Transverse colon (tissue), 4 donors: ENCODE measurements at places on chromosomes 3 and 15. TPM values are rescaled to one million over a fixed set of nuclear protein-coding genes. Genes with fewer than 3 reads are reported as not detected.

GRCh38 chr3:194988495-194989165 is 282.3 kb downstream of the XXYLT1 start:
- DNase-seq: no peak

HYAL1 gene
- total RNA-seq: 3.8 TPM

CHRM5 gene
- not detected for total RNA-seq

COPG1 gene
- total RNA-seq: 149 TPM

FMN1 gene
- 32.6 TPM for total RNA-seq

CELF6 gene
- 1.5 TPM for total RNA-seq

GRCh38 chr3:57078635-57079473 is 18.4 kb downstream of the SPATA12 start:
- peak; percentile 54 for DNase-seq

STAC gene
- 1.3 TPM for total RNA-seq

GRCh38 chr15:67646847-67647246 is 104.3 kb downstream of the MAP2K5 start:
- no peak for DNase-seq

GOLGA6L7 gene
- not detected for total RNA-seq

GRCh38 chr3:144921710-144922109 is 950.1 kb downstream of the DIPK2A start:
- DNase-seq: no peak

SCG5 gene
- total RNA-seq: 5.2 TPM

GRCh38 chr3:87167628-87168456 is 59.3 kb upstream of the CHMP2B start:
- no peak for DNase-seq

- DNase-seq: no peak
Observed at GRCh38 chr3:41064526-41064925, 134.8 kb upstream of the CTNNB1 start.

DNA sequence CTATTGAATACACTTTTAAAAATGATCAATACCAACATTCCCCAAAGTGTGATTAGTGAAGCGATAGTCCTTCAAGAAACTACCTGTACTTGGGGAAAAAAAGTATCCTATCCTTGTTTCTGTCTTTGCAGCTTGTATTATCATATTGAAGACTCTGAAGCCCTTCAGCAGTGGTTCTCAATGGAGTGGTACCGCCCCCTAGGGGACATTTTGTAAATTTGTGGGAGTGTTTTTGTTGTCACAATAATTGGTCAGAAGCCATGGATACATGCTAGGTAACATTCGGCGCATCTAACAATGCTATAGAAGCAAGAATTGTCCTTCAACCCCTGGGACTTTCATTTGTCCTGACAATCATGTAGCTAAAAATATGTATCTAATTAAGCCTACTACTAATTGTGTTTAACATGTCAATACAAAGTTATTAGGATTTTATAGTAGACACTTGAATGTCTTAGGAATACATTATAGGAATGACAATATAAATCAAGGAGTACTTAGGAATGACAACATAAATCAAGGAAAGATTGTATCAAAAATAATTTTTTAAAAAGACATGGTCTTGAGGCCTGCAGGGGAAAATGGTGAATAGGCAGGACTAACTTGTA is 53.7 kb downstream of the NMD3 start:
- peak; percentile 18 for DNase-seq

PARL gene
- 61.3 TPM for total RNA-seq

GRCh38 chr15:82986442-82986780 is 401 bp downstream of the RAMAC start:
- DNase-seq: no peak

RTP3 gene
- total RNA-seq: not detected

DNA sequence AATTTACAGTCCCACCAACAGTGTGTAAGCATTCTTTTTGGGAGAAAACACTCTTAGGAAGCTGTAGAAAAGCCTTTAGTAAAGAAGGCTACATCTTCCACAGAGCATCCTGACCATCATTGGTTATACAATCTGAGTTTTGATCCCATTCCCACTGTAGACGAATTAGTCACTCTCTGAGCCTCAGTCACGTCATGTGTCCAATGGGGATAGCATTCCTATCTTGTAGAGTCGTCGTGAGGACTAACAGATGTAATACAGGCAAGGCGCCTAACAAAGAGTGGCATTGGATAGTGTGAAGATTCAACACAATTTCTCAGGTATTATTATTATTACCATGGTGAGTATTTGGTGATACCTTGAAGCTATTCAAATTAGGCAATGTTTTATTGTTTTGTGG is 44.0 kb upstream of the ALDH1A3 start:
- no peak for DNase-seq

DNA sequence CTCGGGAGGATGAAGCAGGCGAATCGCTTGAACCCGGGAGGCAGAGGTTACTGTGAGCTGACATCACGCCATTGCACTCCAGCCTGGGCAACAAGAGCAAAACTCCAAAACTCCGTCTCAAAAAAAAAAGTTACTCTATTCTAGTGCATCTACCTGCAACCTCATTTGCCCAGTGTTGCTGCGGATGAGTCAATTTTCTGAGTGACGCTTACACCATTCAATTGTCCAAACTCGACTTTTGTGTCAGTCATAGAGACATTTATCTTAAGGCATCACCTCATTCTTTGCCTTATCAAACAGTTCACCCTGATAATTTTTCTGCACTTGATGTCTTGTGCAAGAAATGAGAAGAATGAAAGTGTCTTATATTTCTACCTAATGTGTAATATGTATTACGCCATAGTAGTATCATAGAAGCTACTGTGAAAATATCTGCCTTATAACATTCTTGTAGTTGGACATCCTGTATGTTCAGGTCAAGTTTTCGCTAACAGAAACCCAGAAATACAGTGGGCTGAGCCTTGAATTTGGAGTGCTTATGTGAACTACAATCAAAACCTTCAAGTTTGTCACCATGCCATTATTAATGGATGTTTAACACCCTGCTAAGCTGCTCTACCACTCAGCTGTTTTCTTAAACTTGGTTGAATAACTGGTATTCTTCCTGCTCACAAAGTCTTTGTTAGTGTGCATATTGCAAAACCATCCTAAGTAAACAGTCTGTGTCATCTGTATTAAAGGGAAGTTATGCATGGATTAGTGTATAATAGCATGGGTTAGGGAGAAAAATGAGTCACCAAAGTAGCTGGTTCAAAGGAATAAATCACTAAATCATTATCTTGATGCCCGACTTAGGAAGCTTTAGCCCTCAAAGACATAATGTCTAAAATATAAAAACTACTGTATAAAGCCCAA is 531.0 kb upstream of the NR2F2 start:
- DNase-seq: no peak

GRCh38 chr3:100231668-100232067 is 29.1 kb upstream of the TBC1D23 start:
- no peak for DNase-seq

DNA sequence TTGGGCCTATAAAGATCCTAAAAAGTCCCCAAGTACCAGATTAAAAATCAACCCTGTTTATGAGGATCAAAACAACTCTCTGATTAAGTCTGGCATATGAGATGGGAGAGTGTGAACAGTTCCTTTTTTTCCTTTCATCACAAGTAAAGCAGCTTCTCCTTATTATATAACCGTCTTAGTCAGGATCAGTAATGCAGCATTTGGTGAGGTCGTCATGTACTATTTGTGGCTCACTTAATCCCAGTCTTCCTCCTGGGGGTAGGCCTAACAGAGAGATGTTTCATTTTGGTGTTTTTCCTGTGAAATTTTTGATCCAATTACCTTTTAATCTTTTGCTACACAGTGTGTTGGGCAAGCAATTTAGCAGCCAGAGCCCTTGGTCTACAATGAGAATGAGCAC is 333.1 kb upstream of the KCNMB2 start:
- DNase-seq: no peak

- DNase-seq: no peak
Observed at GRCh38 chr3:40771112-40771511, 246.4 kb downstream of the ZNF621 start.

DNA sequence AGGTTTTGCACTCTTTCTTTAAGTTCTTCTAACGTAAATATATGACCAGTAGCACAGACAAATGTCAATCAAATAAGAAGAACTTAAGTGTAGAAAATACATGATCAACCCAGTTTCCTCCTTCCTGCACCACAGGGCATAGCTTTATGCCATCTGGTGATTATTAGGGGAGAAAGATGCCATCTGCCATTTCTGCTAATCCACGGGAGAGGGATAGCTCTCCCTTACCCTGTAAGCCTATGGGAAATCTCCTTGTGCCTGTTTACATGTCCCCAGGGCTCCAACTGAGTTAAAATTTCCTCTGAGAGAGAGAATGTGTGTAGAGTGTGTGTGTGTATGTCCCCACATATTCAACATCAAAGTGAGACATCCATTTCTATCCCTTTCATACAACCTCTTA is 135.9 kb downstream of the RSL24D1 start:
- DNase-seq: no peak

DNA sequence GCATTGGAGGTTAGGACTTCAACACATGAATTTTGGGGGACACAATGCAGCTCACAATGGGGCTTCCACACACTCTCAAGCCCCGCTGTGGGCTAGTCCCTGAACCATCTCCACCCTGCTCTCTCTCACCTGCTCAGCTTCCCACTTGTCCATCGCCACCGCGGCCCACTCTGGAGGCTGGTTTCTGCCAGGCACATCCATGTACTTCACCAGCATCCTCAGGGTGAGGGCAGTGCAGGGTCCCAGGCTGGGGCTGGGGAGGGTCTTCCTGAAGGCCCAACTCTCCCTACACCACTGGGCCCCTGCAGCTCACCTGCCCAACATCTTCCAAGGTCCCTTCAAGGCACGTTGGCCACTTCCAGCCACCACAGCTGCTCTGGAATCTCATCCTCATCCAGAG is 46.4 kb downstream of the KLF15 start:
- DNase-seq: no peak

DNA sequence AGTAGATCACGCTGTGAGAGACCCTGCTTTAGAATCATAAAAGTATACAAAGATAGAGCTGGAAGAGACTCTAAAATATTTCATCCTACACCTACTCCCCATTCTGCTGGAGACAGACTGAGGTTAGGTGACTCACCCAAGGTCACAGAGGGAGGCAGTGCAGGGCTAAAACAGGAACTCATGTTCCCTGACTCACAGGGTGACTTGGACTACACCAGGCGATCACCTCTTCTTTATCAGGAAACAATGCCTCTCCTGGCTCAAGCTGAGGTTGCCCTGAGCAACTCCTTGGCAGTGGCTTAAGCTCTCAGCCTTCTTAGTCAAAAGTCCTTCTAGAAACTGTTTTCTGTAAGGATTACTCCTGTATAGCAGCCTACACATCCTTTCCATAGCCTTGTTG is 26.4 kb upstream of the TNFAIP8L3 start:
- no peak for DNase-seq

DLG1 gene
- 134 TPM for total RNA-seq

DNA sequence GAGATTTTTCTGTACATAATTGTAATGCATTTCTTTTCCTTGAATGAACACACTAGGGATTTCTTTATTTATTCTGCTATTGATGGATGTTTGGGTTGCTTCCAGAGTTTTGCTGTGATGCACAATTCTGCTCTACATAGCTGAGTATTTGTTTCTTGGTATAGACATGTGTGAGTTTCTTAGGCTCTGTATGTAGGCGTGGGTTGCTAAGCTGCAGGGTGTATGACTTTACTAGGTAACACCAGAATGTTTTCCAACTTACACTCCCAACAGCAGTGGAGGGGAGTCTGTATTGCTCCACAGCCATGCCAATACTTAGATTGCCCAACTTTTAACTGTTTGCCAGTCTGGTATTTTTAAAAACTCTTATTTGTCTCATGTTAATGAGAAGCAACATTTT is 155.5 kb upstream of the TNIK start:
- DNase-seq: no peak

DNA sequence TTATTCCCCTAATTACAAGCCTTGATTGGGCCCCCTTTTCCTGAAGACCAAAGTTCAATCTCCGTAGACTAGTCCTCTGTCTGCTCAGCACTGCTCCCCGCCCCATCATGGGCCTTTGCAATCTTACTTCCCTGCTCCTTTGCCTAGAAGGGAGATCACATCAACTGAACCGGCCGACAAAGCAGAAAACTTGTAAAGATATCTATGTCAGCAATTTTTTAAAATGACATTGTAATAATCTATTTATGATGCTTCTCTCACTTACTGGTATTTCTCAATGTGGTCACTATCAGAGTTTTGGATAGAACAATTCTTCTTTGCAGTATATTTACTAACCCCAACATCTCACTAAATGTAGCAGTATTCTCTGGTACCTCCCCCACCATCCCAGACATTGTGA is 17.3 kb downstream of the ANAPC13 start:
- DNase-seq: no peak

GRCh38 chr3:142029791-142030190 is 119.6 kb downstream of the TFDP2 start:
- DNase-seq: no peak

EPHB3 gene
- 17.7 TPM for total RNA-seq

DNA sequence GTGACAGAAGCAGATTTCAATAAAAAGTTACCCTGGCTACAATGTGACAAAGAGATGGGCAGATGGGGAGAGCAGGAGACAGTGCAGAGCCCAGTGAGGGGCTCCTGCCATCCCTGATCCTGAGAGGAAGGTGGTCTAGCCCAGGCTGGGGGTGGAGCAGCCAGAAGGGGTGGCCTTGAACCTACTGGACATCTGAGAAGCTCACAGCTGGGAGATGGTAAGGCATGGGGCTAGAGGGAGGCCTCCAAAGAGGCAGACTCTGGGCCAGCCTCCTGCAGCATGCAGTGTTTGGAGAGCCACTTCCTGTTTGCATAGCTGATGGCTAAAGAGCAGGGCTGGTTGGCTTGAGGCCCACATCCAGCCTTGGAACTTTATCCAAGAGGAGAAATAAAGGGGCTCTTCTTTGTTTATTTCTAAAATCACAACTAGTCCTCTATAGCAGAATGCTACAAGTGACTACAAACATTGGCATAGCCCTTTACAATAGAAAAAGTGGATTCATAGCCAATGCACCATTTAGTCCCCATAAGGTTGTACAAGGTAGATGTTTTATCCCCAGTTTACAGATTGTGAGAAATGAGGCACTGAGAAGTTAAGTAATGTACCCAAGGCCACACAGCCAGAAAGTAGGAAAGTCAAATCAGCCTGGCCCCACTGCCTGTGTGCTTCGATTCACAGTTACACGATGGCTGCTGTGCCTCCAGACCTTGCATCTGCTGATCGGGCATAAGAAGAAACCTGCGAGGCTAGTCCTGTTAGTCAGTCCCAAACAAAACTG is 4.6 kb downstream of the EFCC1 start:
- peak; percentile 48 for DNase-seq

GRCh38 chr3:46851364-46852333 is 11.6 kb downstream of the MYL3 start:
- DNase-seq: no peak

EXD1 gene
- not detected for total RNA-seq
